ENCODE measurements at places on chromosomes 5 and 9. TPM values are rescaled to one million over a fixed set of nuclear protein-coding genes. Genes with fewer than 3 reads are reported as not detected.

Gene NUTM2G
- not detected for total RNA-seq

Gene TYRP1
- not detected for total RNA-seq

Gene LCNL1
- total RNA-seq, result not detected

Gene BTNL3
- not detected for total RNA-seq

Gene SLC6A18
- not detected for total RNA-seq

Gene GPR21
- total RNA-seq, result 0.12 TPM

Gene GPSM1
- total RNA-seq, result 50.3 TPM

Gene NPR3
- not detected for total RNA-seq

Gene PLAC8L1
- total RNA-seq, result not detected

Gene ADAMTSL1
- not detected for total RNA-seq

Gene GMCL2
- 0.03 TPM for total RNA-seq

Gene PPP2R2B
- not detected for total RNA-seq

Gene ARL14EPL
- not detected for total RNA-seq

Gene FOXD4
- not detected for total RNA-seq

Gene TLR4
- not detected for total RNA-seq

Gene CDX1
- not detected for total RNA-seq

Gene COMMD10
- 30.6 TPM for total RNA-seq

Gene FOXD1
- total RNA-seq, result 11.8 TPM

Gene ADAMTS16
- not detected for total RNA-seq

Gene TAF11L4
- total RNA-seq, result not detected

Gene IFNB1
- total RNA-seq, result not detected

Gene ZMAT2
- 43.1 TPM for total RNA-seq

Gene G3BP1
- total RNA-seq, result 132 TPM

Gene SNAPC3
- 20.1 TPM for total RNA-seq

Gene LCP2
- not detected for total RNA-seq

Gene TMEM171
- not detected for total RNA-seq

Gene FAM120A
- total RNA-seq, result 38.9 TPM

Gene MAMDC2
- total RNA-seq, result 1.2 TPM

Gene PRKACG
- not detected for total RNA-seq

Gene STK32A
- not detected for total RNA-seq
